IMR-90 (cell line): ENCODE measurements at places on chromosomes 2 and 18. TPM values are rescaled to one million over a fixed set of nuclear protein-coding genes. Genes with fewer than 3 reads are reported as not detected.

PJVK gene
- 0.28 and 0.72 TPM in 2 replicates for total RNA-seq

CDKL4 gene
- total RNA-seq, result 0.28 TPM in 1 of 2 replicates, not detected in the other

FOXD4L1 gene
- total RNA-seq, result not detected in 2 replicates

ABCG5 gene
- not detected in 2 replicates for total RNA-seq

DUSP19 gene
- total RNA-seq, result 1.4 and 2.5 TPM in 2 replicates

GRCh38 chr18:50644146-50644545 lies 84.3 kb downstream of the MAPK4 start:
- no peak for DNase-seq

DNA sequence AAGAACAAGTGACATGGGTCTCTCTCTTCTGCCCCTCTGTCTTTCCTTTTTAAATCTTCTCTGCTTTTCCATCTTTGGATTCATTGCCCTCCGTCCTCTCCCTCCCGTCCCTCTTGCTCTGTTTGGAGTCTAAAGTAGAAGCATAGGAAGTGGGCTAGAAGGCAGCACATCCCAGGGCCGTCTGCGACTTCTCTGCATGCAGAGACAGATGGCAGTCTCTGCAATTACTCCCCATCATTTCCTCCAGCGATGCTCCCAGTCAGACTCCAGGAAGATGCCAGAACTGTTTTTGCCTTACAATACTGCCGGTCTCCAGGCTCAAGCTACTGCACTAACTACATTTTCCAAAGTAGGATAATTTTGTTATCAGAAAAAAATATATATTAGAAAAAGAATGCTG lies 35.2 kb upstream of the LPIN2 start:
- DNase-seq, result no peak

DNA sequence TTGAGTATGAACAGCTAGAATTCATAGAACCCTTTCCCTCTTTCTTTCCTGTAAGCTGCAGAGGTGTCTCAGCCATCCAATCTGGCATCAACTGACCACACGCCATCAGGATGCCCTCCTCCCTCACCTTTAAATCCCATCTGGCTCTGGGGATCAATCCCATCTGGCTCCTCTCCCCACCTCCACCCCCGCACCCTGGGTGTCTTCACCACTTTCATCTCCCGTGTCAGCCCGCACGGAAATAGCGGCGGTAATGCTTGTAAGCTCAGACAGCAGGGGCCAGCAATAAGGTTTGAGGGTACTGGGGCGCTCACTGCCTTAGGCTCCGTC lies 508 bp upstream of the TUBA4B start:
- no peak for DNase-seq

GRCh38 chr2:45786836-45787357 lies 135.4 kb downstream of the PRKCE start:
- DNase-seq, result peak; percentile 10

GRCh38 chr18:75211953-75212750 lies 1.6 kb downstream of the TSHZ1 start:
- peak; percentile 19 for DNase-seq

- DNase-seq, result no peak
Measured at GRCh38 chr2:238006510-238006909, 39.7 kb downstream of the UBE2F start.

DNA sequence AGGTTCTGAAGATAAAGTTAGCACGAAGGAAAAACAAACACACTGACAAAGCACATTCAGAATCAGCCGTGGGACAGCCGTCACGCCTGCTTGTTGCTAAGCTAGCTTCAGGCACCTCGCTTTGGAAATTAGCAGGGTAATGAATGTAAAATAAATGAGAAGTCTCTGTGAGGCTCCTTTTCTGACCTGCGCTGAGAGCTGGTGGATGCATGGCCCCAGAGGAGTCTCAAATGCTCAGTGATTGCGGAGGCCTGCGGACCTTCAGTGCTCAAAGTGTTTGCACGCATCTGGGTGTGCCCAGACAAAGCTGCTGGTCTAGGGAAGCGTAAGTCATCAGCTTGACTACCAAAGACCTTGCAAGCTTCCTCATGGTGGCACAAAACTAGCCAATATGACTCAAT lies 50.6 kb downstream of the CD8B2 start:
- no peak for DNase-seq

- no peak for DNase-seq
Measured at GRCh38 chr2:10258326-10258725, 44.4 kb upstream of the HPCAL1 start.

GRCh38 chr18:52701219-52701935 lies 361.4 kb downstream of the DCC start:
- DNase-seq, result no peak

- no peak for DNase-seq
Measured at GRCh38 chr2:215658635-215659305, 222.9 kb upstream of the FN1 start.

- DNase-seq, result no peak
Measured at GRCh38 chr2:143088388-143088787, 40.8 kb upstream of the ARHGAP15 start.

DNA sequence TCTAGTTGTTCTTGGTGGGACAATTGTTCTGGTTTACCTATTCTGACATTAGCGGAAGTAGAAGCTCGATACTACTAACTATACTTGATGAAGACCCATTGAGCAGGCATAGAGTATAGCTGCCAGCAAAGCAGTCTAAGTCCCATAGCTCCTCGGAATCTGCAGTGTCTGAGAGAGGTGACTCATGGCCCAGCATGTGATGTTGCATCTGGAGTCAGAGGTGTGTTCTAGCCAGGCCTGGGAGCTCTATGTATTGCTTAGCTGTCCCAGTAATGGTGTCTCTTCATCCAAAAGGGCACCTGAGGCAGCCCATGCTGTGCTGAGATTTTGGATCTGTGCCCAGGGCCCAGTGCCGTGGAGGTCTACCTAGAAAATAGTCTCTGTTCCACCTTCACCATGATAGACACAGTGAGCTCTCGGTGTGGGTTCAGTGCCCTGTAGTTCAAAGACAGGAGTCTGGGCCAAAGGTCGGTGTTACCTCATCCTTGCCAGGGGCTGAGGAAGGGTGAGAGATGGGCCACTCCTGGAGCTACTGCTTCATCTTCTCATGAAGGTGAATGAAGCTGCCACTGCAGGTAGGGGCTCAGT lies 47.3 kb downstream of the MEX3C start:
- peak; percentile 62 for DNase-seq

GRCh38 chr2:31263636-31264190 lies 29.8 kb downstream of the EHD3 start:
- DNase-seq, result no peak

- DNase-seq, result peak; percentile 37
Measured at GRCh38 chr2:135963841-135964240, 21.6 kb downstream of the DARS1 start.

GRCh38 chr2:17682098-17682857 lies 71.3 kb downstream of the SMC6 start:
- DNase-seq, result no peak

DNA sequence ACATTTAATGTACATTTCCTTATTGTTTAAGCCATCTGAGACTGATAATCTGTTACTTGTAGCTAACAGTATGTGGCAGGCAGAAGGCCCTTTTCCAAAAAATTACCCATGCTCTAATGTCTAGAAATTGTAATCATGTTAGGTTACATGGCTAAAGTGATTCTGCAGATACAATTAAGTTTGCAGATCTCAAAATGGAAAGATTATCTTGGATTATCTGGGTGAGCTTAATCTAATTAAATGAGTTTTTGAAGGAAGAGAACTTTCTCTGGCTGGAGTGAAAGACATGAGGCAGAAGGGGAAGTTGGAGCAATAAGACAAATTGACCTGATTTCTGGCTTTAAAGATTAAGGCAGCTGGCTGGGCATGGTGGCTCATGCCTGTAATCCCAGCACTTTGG lies 76.3 kb downstream of the MBD2 start:
- no peak for DNase-seq

- peak; percentile 15 for DNase-seq
Measured at GRCh38 chr2:173359231-173359630, 4.6 kb downstream of the CDCA7 start.

DNA sequence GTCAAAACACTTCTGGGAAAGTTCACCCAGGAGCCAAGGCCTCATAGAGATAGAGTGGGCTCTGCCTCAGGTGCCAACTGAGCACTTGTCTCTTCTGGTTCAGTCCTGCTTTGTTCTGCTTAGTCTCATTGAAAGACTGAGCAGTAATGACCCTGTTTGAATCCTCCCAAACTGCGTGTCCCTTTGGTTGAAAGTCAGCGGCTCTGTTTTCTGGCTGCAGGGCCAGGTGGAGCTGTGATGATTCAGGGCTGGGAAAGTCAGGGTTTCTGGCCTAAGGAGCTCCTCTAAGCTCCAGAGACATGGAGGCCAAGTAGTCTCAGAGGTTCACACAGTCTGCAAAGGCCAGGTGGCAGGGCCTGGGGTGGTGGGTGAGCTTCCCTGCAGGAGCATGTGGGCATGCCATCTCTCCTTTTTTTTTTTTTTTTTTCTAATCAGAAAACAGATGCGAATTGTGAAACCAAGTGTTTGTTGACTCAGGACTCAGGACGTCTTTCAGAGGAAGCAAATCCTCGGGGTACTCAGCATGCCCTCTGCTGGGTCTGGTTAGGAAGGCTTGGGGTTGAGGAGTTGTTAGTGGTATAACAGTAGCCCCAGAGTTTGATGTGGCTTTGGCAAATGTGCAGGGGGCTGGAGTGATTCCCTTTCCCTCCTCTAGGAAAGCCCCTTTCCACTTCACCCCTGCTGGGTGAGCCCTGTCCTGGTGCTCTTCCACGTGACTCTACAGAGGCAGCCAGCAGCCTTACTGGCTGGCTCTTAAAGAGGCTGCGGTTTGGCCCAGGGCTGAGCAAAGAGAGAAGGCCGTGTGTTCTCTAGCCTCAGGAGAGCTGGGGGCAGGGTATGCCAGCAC lies 38.3 kb downstream of the TMEM17 start:
- DNase-seq, result no peak

DNA sequence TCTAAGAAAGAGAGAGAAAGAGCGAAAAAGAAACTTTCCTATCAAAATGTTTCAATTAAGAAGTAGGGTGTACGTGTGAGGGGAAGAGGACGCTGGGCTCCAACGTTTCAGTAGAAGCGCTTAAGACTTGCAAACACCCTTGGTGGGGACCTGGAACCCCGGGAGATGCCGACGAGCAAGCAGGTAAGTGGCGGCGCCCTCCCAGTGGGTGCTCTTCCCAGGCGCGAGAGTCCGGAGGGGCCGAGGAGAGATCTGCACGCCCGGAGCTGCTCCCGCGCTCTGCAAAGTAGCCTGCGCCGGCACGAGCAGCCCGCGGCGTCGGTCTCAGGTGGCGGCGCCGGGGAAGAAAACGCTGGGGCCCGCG lies 678 bp upstream of the OTX1 start:
- DNase-seq, result peak; percentile 8

GRCh38 chr2:58916063-58916462 lies 674.9 kb upstream of the FANCL start:
- DNase-seq, result no peak

DNA sequence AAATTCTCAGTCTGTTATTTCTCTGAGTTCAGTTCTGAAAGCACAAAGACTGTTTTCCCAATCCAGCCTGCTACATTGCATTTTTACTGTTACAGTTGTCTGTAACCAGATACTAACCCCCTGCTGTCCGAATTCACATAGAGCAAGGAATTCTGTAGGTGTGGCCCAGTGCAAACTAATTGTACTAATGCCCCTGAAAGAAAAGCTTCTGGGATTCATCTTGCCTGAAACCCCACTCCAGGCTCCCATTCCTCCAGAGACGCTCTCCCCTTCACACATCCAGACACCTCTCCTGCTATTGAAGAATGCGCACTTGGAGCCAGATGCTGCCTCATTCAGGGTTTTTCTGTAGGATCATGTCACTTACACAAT lies 127.0 kb downstream of the TTC32 start:
- DNase-seq, result peak; percentile 38

- DNase-seq, result no peak
Measured at GRCh38 chr18:59633961-59634485, 63.2 kb downstream of the CCBE1 start.

GRCh38 chr2:198639580-198639979 lies 818.2 kb downstream of the SATB2 start:
- no peak for DNase-seq

GRCh38 chr2:230205721-230206120 lies 14.1 kb downstream of the SP110 start:
- no peak for DNase-seq

DNA sequence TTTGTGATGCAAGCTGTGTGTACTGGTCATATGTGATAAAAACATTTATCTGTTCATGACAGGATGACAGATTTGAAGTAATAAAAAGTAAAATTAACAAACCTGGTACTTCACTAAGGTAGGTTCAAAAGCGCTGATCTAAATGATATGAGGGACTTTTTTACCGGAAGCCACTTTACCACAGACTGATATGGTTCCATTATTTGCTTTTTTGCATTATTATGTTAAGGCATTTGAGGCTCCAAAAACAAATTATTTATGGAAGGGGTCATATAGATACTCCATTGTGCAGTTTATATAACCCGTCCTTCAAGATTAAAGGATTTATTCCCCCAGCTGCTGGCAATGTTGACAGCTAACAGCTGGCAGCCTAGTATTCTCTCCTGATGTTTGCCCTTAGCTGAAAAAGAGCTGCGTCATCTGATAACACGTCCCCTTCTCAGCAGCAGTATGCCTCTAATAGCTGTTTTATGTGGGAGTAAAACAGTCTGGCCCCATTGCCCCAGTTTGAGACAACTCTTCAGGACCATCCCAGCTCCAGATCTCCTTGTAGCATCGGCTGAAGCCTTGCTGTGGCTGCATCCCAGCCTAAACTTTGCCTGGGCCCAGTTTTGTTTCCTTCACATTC lies 84.8 kb upstream of the XIRP2 start:
- DNase-seq, result peak; percentile 48

DNA sequence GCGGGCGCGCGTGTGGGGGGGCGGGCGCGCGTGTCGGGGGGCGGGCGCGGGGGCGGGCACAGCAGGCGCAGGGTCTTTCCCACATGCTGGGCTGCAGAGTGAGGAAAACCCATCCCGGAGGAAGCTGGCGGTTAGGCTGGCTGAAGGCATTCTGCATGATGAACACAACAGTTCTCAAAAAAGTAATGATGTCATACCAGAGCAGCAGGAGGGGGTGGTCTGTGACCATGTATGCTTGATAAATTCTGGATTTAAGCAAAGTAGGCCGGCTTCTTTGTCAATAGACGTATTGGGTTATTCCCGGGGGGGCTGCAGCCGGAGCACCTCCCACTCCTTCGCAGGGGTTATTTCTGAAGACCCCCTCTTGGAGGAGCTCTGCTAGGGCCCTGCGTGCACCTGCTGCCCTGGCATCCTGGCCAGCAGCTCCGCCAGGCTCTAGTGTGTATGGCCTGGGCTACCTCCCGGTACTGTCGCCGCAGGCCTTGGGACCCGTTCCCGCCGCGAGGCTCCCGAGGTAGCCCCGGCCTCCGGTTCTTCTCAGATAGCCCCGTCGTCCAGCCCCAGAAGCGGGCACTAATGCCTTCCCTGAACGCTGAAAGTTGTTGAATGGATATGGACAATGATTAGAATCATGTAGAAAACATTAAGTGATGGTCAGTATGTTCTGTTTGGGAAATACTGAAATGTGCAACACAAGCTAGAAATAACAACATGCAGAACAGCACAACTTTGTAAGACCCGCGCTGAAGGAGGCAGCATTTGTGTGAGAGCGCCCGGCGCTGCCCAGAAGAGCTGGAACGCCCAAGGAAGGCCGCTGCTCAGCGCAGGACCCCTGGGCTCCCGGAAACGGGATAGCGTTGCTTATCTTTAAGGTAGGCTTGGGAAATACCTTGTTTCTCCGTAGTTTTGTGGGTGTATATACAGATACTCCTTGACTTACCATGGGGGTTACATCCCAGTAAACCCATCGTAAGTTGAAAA lies 101.4 kb upstream of the RAB6C start:
- DNase-seq, result peak; percentile 51

GRCh38 chr18:5543773-5544389 lies at the start of gene EPB41L3:
Gene EPB41L3, minus strand, starts transcription at chr18:5543997. Its CDS starts 54,814 bp downstream, at chr18:5489183.
- DNase-seq, result peak; percentile 20
